ENCODE measurements at places on chromosomes 2 and 18.

DNA sequence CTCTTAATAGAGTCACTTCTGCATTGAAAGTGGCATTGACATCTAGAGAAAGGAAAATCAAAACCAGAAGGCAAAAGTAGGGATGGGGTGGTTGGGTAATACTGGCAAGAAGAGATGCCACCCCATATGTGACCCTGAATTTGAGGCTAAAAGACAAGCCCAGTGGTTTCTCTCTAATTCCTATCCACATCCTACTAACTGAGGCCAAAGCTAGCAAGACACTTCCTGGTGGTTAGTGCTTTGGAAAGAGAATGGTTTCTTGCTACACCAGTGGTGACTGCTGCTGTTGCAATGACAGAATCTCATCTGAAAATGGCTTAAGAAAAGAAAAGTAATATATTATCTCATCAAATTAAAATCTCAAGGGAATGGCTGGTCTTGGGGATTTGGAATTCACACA, 640.6 kb downstream of the EPHA4 start:
- DNase-seq, result no peak

DNA sequence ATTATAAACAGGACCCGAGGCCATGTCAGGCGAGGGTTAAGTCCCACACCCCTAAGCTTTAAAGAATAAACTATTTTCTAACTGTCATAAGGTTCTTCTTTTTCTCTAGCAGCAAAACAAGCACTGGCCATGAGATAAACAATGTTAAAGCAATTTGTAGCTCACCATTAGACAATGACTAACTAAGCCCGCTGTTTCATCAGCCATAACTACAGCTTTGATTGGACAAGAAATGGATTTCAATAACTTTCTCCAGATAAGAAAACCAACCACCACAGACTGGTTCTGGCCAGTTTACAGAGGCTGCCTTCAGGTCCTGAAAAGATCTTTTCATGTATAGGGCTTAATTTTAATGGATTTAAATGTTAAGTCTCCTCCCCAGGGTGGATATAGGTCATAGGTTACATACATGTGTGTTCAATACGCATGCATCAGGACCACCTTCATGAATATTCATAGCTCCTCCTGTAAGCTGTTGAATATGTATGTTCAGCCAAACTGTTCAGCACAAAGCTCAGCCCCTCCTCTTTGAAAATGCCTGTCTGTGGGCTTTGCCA, 108.7 kb upstream of the RAB6C start:
- DNase-seq, result no peak

DNA sequence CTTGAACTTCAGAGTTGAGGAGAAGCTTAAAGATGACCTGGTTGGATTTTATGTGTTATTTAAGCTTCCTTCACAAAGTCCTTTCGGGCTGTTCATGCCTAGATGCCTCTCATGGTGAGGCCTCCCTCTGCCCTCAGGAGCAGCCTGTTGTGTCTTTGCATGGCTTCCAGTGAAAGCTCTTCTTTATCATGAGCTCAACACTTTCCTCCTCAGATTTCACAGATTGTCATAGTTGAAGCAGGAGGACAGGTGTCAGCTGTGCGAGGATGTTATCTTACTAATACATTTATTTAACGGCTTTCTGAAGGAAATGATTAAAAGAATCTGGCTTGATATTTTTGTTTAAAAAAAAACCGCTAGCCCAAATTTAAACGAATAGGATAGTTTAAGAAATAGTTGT, 48.8 kb upstream of the ITSN2 start:
- no peak for DNase-seq

DNA sequence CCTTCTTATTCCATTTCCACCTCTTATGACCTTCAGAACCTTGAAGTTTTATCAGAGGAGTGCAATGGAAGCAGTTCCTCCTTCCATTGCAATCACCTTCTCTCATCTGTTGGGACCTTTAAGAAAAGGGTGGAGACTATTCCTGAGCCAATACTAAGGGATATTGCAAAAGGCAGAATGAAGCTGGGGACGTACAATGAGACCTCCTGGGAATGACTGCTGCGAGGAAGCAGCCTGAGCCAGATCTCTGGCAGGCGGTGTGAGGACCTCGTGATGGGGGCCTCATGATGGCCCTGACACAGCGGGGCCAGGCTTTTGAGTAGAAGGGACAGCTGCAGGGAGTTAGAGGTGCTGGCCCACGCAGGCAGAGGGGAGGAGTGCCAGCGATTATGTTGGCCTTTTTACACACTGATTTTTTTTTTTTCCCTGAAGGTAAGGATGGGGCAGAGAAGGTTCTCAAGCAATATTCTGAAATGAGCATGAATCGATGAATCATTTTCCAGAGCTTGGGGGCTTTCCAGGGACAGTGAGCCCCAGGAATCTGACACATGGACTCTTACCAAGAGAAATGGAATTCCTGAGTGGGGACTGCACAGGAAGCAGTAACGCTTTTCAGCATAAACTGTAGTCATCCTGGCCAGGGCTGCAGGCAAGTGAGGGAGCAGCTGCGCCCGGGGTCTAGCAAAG, 40.0 kb upstream of the LAPTM4A start:
- DNase-seq, result no peak

- no peak for DNase-seq
These were observed 81.9 kb upstream of the COL5A2 start for GRCh38 chr2:189261431-189261841.

- no peak for DNase-seq
These were observed 674.7 kb downstream of the ARHGAP15 start for GRCh38 chr2:143803936-143804335.
